Activated CD4-positive, alpha-beta T cell treated with anti-CD3 and anti-CD28 coated beads, Interleukin-2, amount 10 ng/mL, durations not matched to agents 7 days and 5 days (primary cell): ENCODE measurements at places on chromosomes 13 and 19. TPM values are rescaled to one million over a fixed set of nuclear protein-coding genes. Genes with fewer than 3 reads are reported as not detected.

- H3K4me3 ChIP-seq = no peak overlapping the region
- peaks cover 11% of the 10 kb centered on the region for H3K27me3 ChIP-seq
Observed at GRCh38 chr19:51139299-51140014, 2.6 kb upstream of the SIGLEC7 start.

- H3K4me1 ChIP-seq = no peaks in the 10 kb centered on the region
- no peaks in the 10 kb centered on the region for H3K27me3 ChIP-seq
- no peaks in the 10 kb centered on the region for H3K36me3 ChIP-seq
- DNase-seq = no peak
Observed at GRCh38 chr13:83804356-83804962, 77.8 kb downstream of the SLITRK1 start.

DNA sequence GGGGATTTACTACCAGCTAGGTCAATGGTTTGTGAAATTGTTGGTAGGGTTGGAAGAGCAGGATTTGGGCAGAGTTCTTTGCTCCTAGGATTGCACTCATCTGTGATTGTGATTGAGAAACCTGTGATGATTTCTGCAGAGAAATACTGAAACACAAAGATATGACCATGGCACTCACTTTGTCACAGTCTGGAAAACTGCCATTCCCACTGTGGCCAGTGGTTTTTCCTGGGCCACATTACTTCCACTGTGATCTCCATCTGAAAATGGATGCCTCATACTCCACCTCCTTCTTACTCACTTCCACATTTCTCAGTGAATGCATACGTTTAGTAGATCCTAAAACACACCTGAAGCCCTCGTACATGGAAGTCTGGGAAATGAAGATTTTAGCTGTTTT, 593.2 kb downstream of the LMO7 start:
- no peak for DNase-seq
- H3K27me3 ChIP-seq = no peaks in the 10 kb centered on the region
- no peak overlapping the region for H3K27ac ChIP-seq
- H3K36me3 ChIP-seq = no peaks in the 10 kb centered on the region
- H3K4me3 ChIP-seq = no peak overlapping the region

DNA sequence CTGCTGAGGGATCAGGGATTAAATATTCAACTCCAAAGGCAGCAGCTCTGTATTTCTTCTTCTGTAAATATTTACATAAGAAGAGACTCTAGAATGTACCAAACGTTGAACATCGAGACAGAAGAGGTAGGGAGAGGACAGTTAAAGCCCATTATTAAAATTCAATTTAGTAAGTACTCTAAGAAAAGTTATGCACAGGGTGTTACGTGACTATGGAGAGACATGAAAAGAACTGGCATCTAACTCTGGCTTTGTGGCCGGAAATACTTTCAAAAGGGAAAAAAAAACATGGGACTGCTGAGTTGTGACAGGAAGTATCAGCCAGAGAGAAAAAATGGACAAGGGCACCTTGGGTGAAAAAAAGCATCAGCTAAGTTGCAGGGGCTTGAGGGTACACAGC, 36.7 kb downstream of the LNX2 start:
- H3K36me3 ChIP-seq = peaks cover 9% of the 10 kb centered on the region
- peak overlapping the region; percentile 79 for H3K27ac ChIP-seq
- H3K27me3 ChIP-seq = no peaks in the 10 kb centered on the region
- H3K4me1 ChIP-seq = peaks cover 21% of the 10 kb centered on the region

The DCT gene
- total RNA-seq = 0.20 TPM

GRCh38 chr19:36972571-36972970, 56.4 kb downstream of the ZNF568 start:
- no peaks in the 10 kb centered on the region for H3K27me3 ChIP-seq
- H3K4me3 ChIP-seq = peak overlapping the region; percentile 78
- H3K36me3 ChIP-seq = peaks cover 16% of the 10 kb centered on the region
- H3K4me1 ChIP-seq = peaks cover 11% of the 10 kb centered on the region

The IZUMO1 gene
- total RNA-seq = 0.10 TPM

The TMEM190 gene
- total RNA-seq = not detected
